ENCODE measurements at places on chromosomes 7 and 10. TPM values are rescaled to one million over a fixed set of nuclear protein-coding genes. Genes with fewer than 3 reads are reported as not detected.

DNA sequence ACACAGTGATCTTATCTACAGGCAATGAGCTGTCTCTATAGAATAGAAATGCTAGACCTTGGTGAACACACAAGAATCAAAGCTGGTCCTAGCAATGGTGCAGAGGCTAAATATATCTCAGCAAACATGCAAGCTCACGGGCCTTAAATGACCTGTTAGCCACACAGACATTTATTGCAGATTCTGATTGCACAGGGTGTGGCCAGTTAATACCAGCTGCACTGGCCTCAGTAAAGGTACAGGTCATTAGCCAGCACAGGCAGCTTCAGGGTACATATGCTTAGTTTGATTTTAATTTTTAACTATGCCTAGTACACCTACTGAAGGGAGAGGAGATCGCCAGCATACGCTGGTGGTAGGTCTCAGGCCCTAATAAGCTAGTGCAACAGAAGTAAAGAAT lies 265.4 kb upstream of the DGKB start:
- H3K27ac ChIP-seq = no peak overlapping the region
- no peak for DNase-seq
- H3K36me3 ChIP-seq = no peaks in the 10 kb centered on the region
- no peak overlapping the region for H3K4me3 ChIP-seq
- H3K4me1 ChIP-seq = no peaks in the 10 kb centered on the region

ADAM8 gene
- 4.4 TPM for total RNA-seq

DNA sequence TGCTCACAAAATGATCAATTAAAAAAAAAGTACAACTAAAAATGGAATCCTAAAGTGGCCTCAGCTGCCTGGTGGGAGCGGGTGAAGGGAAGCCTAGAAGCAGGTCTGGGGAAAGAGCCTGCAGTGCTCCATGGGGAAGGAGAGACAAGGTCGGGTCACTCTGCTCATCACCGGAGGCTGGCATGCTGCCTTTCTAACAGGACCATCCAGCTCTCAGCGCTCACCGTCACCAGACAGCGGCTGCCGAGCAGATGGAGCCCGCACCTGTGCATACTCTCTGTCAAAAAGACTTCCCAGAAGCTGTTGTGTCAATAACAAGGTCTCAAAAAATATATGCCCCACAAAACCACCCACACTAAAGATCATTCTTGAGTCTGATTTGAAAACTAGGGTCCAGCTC lies 112.8 kb downstream of the BAMBI start:
- H3K36me3 ChIP-seq = no peaks in the 10 kb centered on the region
- no peak overlapping the region for H3K4me3 ChIP-seq
- DNase-seq = no peak
- no peaks in the 10 kb centered on the region for H3K27me3 ChIP-seq

- no peaks in the 10 kb centered on the region for H3K27me3 ChIP-seq
- H3K4me3 ChIP-seq = no peak overlapping the region
Observed at GRCh38 chr7:2018569-2019460, 213.9 kb downstream of the MAD1L1 start.

DNA sequence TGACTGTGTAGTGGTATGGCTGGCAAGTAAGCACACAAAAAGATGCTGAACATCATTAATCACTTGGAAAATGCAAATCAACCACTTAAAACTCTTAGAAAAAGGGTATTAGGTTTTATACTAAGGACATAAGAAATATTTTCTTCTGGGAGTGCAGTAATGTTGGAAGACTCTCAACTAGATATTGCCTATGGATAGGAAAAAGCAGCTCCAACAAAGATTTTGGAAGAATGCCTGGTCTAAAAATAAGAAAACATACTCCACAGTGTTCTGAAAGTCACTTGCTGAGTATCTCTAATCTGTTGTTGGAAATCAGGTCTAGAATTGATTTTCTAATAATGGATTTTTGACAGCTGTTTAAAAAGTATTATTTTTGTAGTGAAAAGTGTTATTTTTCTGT lies 50.8 kb upstream of the PHYHIPL start:
- no peak overlapping the region for H3K4me3 ChIP-seq
- DNase-seq = no peak
- no peaks in the 10 kb centered on the region for H3K4me1 ChIP-seq
- H3K36me3 ChIP-seq = no peaks in the 10 kb centered on the region

SPOCK2 gene
- 1.6 TPM for total RNA-seq

- no peak overlapping the region for H3K27ac ChIP-seq
- H3K36me3 ChIP-seq = no peaks in the 10 kb centered on the region
- peaks cover 3% of the 10 kb centered on the region for H3K4me1 ChIP-seq
Observed at GRCh38 chr10:86944031-86944419, 13.4 kb downstream of the MMRN2 start.

NAT16 gene
- 0.84 TPM for total RNA-seq

- H3K4me1 ChIP-seq = no peaks in the 10 kb centered on the region
- no peak overlapping the region for H3K27ac ChIP-seq
- no peak for DNase-seq
- no peaks in the 10 kb centered on the region for H3K36me3 ChIP-seq
- no peak overlapping the region for H3K4me3 ChIP-seq
Observed at GRCh38 chr7:92052684-92053083, 81.6 kb downstream of the CYP51A1 start.

DNA sequence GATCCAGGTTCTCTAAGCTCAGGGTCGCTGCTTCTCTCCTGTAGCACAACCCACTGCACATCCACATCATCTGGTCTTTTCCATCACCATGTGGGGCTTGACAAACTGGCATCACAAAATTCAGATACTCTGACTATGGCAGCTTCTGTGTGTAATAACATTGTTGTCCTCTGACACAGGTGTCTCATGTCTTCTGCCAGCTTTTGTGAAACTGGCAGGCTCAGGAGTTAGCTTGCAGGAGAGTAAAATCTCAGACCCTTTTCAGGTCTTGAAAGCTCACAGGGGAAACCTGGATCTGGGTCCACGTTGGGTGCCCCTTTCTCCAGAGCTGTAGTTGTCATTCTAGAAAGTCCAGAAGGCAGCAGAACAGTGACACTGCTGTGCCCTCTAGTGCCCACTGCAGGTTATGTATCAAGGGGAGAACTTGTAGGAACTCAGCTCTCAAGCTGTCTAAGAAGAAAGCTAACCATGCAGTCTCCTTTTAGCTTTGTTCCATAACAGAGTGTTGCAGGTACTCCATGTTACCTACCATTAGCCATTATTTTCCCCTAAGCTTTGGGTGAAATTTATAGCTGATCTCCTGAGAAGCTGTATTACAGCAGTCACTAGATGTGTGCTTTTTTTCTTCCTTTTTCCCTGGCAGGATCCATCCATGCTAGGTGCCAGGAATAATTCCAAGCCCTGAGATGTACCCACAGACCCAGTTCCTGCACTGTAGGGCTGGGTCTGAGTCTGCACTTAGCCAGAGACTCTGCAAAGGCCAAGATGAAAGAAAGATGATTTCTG lies 102.7 kb downstream of the ZNF248 start:
- H3K4me1 ChIP-seq = no peaks in the 10 kb centered on the region
- no peaks in the 10 kb centered on the region for H3K27me3 ChIP-seq
- H3K27ac ChIP-seq = no peak overlapping the region
- no peak overlapping the region for H3K4me3 ChIP-seq

- H3K27ac ChIP-seq = 0 out of 2 replicates have a peak overlapping the region, but pooled peaks have one; percentile 17
- peaks cover 10% of the 10 kb centered on the region for H3K4me1 ChIP-seq
Observed at GRCh38 chr10:73744664-73744975, 448 bp downstream of the SEC24C start.

DNA sequence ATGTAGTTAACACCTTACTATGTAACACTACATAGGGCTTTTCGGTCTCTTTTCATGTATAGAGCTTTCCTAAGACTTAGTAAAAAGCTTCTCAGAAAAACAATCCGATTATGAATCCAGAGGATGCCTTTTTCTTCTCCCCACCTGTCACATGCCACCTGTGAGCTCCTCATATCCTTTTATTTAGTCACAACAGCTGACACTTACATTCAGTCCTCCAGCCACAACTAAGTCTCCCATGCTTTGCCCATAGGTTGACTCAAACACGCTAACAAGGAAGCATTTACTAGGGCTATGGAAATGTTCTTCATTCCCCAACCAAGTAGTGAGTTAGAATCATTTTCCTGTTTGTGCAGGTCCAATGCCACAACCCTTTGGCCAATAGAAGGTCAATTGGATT lies 7.9 kb downstream of the ENO4 start:
- DNase-seq = no peak
- H3K27ac ChIP-seq = no peak overlapping the region
- H3K4me3 ChIP-seq = no peak overlapping the region
- H3K27me3 ChIP-seq = no peaks in the 10 kb centered on the region
- H3K4me1 ChIP-seq = no peaks in the 10 kb centered on the region
- no peaks in the 10 kb centered on the region for H3K36me3 ChIP-seq

DNA sequence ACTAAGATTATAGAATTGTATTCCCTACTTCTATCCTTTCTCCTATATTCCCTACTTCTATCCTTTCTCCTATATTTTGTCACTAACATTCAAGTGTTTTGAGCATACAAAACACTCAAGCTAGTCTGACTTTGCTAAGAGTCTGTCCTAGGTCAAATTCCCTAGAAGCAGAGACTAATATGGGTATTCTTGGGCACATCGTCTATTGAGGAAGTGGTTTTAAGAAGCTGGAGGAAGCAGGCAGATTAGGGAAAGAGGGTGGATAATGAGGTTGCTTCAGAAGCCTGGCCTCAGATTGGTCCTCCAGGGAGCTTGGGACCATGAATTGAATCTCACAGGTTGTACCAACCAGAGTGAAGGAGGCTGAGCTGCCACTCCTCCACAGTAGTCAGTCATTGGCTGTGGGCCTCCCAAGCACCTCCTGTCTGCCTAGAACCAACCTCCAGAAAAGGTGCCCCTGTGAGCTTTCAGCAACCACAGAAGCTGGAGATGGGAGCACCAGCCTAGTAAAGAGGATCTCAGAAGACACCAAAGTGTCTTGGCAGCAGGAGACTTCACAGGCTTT lies 295.9 kb upstream of the PHF14 start:
- no peak for DNase-seq
- H3K27me3 ChIP-seq = no peaks in the 10 kb centered on the region
- no peaks in the 10 kb centered on the region for H3K4me1 ChIP-seq
- H3K27ac ChIP-seq = no peak overlapping the region
